ENCODE measurements at places on chromosomes 1 and 21.

DNA sequence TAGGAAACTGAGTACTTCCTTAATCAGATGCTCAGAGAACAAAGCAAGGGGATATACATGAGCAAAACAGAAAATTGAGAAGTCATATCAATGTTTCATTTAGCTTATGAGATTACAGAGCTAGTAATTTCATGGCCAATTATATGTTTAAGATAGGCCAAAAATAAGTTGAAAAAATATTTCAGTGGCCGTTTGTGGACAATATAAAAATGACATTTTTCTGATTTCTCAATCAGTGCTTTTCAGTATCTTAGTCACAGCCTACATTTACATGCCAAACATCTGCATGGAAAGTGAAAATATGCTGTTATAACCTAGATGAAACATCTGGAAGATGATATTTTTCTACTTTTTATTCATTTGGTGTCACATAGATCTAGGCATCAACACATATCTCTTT, 192.5 kb downstream of the HLX start:
- no peak for DNase-seq

- no peak for DNase-seq
These were observed 616.8 kb downstream of the LTN1 start for GRCh38 chr21:28375708-28376385.

DNA sequence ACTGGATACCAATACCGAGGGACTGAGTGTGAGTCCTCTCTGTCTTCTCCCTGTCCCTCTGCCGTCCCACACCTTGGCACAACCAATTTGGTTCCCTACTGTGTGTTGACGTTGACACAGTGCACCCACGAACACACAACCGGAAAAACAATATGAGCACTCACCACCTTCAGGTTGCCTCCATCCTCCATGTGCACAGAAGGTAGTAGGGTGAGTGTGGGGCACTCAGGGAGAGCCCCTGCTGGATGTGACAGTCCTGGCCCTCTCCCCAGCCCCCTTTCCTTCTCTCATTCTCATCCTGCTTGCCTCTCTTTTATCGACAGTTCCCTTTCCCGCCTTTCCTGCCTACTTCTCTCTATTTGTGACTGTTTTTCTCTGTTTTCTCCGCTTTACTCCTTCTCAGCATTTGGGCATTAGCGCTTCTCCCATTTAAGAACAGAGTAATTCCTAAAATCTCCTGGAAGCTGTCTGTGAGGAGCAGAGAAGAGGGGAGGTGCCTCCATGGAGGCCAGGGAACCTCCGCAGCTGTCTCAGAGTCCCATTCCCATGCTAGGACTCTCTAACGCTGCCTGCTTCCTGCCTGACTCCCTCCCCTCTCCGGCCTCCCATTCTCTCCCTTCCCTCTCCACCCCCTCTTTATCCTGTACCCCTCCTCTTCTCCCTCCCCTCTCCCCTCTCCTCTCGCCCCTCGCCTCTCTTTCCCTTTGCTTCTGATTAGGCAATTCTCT, 16.4 kb downstream of the CADM3 start:
- no peak for DNase-seq

GRCh38 chr1:162906485-162906884, 45.5 kb upstream of the CCDC190 start:
- DNase-seq, result no peak

DNA sequence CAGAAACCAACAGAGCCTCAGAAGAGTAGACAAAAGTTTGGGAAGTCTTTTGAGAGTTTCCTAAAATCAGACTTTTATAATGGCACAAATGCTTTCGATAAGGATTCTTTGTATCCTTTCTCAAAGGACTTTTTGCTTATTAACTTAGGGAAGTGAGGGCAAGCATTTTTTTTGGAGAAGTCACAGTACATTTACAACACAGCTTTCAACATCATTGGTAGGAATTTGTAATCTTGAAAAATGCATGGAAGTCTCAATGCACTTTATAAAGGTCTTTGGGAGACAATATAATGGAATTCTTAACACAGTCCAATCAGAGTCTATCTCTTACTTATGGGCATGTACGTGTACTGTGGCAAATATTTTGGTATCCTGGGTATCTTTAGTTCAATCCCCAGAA, 325.8 kb upstream of the NR5A2 start:
- DNase-seq, result no peak

- DNase-seq, result no peak
These were observed 76.4 kb downstream of the LTN1 start for GRCh38 chr21:28916150-28916893.

DNA sequence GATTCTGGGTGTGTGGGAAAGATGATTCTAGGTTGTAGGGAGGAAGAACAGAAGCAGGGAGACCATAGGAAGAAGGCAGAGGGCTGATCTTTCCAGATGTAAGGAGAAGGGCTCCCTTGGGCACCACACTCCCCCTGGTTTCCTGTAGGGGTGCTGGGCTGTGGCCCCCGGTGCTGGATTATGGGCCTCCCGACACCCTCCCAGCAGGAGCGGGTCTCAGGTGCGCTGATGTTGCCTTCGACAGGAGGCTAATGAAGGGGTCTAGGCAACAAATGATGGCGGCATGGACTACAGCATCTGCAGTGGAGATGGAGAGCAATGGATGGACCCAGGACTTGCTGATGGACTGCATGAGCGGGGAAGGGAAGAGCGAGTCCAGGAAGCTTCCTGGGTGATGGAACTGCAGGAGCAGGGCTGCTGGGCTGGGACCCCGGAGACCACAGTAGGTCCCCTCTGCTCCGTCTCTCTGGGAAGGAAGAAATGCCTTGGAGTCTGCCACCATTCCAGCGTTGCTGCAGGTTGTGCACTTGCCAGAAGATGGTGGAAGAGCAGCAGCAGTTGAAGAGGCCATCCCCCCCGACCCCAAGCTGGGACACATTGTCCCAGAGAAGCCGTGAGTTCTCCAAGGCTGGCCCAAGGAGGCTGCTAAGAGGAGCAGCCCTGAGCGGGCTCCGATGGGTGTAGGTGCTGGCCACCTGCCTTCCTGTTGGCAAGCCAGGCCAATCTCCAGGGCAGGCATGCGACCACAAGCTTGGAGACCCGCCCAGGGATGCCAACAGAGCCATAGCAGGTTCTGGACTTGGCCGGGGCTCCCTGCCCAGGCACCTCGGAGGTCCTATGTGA, 95.4 kb upstream of the VAMP3 start:
- DNase-seq, result no peak

GRCh38 chr1:214364386-214364785, 83.4 kb downstream of the SMYD2 start:
- no peak for DNase-seq

GRCh38 chr1:100510451-100510850, 27.5 kb upstream of the GPR88 start:
- DNase-seq, result no peak

DNA sequence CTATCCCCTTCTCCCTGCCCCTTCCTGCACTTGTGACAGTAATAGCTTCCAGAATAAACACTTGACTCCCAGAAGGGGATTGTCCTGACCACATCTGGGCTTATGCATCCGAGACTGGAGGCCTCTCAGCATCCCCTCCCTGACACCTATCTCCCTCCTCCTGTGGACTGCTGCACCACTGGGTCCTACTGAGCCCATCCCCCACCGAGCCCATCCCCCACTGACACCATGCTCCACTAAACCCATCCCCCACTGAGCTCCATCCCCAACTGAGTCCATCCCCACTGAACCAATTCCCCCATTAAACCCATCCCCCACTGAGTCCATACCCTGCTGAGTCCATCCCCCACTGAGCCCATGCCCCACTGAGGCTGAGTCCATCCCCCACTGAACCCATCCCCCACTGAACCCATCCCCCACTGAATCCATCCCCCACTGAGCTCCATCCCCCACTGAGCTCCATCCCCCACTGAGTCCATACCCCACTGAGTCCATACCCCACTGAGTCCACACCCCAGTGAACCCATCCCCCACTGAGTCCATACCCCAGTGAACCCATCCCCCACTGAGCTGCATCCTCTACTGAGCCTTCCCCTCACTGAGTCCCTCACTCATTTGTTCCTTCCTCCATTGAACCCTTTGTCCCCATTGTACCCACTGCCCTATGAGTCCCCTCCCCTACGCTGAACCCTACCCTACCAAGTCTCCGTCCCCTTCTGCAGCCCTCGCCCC, 5.6 kb downstream of the PDZK1IP1 start:
- DNase-seq, result no peak

GRCh38 chr21:35504951-35505466, 455.9 kb upstream of the RUNX1 start:
- no peak for DNase-seq

DNA sequence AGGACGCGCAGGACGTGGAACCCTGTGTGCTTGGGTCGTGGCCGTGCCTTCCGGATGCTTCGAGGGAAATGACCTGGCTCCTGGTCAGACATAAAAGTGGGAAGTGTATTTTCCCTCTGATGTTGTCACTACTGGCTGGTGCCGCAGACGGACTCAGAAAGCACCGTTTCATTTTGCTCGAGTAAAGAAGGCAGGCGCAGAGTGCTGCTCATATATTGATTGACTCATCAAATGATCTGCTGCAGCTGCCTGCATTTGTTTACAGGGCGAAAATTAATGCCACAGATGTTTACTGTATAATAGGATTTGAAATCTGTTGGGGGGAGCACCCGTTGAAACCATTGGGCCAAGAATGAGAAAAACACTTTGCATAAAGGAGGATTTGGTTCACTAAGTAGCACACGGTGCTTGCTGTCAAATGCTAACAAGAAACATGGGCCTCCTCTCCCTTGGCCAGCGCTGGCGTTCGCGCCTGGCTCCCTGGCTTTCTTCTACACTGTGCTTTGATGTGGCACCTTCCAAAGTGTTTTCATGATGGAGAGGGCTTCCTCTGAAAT, 365.5 kb downstream of the CAMTA1 start:
- peak; percentile 58 for DNase-seq

- no peak for DNase-seq
These were observed 53.8 kb upstream of the PRDX6 start for GRCh38 chr1:173423291-173423690.

DNA sequence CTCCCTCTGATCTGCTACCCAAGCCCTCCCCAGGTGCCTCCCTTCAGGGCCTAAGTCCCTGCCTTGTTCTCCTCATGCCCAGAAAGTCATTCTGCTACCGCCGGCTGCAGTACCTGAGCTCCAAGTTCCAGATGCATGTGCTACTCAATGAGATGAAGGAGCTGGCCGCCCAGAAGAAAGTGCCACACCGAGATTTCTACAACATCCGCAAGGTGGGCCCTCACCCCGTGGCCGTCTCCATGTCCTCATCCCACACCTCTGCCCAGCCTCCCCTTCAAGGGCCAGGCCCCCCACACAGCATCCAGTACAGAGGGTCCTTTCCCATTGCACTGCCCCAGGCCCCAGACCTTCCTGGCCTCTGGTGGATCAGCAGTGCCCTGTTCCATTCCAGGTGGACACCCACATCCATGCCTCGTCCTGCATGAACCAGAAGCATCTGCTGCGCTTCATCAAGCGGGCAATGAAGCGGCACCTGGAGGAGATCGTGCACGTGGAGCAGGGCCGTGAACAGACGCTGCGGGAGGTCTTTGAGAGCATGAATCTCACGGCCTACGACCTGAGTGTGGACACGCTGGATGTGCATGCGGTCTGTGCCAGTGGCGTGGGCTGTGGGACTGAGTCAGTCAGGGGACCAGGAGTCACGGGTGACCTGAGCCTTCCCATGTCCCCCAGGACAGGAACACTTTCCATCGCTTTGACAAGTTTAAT, 8.2 kb downstream of the AMPD2 start:
- DNase-seq, result no peak

All from D341Med (cell line).